CD4-positive, CD25-positive, alpha-beta regulatory T cell (primary cell): ENCODE measurements at places on chromosomes 7 and 10. TPM values are rescaled to one million over a fixed set of nuclear protein-coding genes. Genes with fewer than 3 reads are reported as not detected.

- no peak for DNase-seq
These were observed 42.1 kb upstream of the DNAAF5 start for GRCh38 chr7:684416-684815.

The FAM25G gene
- total RNA-seq: not detected

The CYP26C1 gene
- total RNA-seq: not detected

GRCh38 chr7:41205600-41205999 lies 497.3 kb downstream of the INHBA start:
- no peak for DNase-seq

- no peak for DNase-seq
These were observed 129.2 kb upstream of the NRBF2 start for GRCh38 chr10:63003816-63004453.

DNA sequence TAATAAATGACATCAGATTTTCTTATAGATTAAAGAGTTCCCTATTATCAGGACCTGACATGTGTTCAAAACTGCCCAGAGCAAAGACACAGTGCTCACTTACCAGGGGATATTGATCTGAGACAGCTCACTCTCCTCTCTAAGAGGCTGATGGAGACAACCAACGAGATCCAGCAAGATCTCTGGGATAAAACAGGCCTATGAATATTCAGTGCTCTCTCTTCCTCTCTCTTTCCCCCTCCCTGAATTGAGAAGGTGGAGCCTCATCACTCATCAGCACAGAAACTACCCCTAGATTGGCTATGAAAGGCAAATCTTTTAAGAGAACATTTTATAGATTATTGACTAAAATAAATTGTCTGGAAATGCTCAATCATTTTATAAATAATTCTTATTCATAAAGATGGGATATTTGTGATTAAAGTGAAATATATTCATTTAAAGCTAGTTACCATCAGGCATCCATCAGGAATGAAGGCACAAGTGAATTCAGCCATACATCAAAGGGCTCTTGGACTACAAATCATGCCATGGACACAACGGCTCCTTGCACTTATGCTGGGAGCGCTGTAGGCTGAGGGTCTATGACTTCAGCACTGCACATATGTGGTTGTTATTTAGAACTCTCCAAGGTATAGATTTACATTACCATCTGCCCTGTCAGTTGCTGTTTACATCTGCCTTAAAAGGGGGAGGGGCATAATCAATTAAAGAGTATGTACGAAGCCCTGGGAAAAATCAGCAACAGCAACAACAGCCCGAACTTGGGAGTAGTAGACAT lies 3.4 kb upstream of the PPP1R17 start:
- no peak for DNase-seq

DNA sequence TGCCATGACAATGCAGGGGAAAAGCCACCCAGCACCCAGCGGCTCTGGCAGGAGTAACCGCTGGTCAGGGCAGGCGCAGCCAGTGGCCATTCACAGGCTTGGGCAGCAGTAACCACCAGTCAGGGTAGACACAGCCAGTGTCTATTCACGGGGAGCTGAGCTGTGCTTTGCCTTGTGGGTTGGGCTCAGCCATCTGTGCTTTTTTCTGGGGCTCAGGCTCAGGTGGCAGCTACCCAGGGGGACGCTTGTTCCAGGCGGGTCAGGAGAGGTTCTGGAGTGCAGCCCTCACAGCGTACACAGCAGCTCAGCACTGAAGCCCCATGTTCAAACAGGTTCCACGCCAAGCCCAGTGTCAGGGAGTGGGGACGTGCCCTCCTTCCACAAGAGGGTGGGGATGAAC lies 28.5 kb downstream of the FOXL3 start:
- DNase-seq: no peak

- DNase-seq: no peak
These were observed 571.1 kb downstream of the IPMK start for GRCh38 chr10:57696641-57697040.

DNA sequence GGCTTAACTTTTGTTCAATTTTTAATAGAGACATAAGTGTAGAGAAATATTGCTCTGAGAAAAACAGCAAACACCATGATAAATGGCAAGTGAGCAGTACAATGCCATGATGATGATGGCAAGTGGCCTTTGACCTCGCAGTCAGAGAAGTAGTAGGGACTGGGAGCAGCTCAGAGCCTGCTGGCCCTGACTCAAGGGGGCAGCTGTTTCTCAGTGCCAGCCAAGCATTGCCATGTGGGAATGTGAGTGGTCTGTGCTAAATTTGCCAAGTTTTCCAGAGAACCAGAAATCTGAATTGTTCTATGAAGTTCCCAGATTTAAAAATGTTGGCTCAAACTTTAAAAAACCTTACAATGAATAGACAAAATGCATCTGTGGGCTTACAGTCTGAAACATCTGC lies 187.9 kb downstream of the BICC1 start:
- no peak for DNase-seq

DNA sequence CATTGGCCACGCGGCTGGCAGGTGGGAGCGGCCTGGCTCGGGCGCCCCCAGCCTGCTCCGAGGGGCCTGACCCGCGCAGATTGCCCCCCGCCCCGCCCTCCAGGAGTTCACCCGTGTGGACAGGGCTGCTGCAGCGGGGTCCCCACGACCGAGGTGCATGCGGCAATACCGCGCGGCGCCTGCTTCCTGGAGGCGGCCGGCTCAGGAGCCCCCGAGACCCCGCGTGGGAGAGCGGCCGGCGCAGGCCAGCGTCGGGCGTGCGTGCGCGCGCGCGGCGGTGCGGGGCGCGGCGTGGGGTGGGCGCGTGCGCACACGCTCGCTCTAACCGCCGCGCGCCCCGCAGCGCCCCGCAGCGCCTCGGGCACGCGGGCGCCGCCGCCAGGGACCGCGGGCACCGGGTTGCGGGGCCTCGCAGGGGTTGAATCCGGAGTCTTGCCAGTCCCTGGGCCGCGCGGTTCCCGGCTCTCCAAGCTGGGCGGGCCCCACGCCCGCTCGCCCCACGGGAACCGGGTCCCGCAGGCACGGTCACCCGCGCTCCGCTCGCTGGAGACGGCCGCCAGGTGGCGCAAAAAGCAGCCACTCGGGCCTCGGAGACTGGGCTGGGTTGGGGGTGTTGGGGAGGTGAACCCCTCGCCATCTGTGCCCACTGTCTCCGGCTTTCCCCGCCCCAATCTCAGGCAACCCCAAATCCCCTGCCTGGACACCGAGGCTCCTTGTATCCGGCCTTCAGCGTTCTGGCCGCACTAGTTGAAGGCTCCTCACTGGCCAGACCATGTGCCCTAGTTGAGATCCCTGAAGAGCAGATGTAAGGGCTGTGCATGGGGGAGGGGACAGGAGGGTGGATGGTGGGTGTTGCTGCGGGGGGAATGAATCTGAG lies 1.3 kb upstream of the ACHE start:
- peak; percentile 45 for DNase-seq

The NPC1L1 gene
- 0.10 TPM for total RNA-seq

- DNase-seq: peak; percentile 5
These were observed 302.9 kb upstream of the PODXL start for GRCh38 chr7:131859147-131859821.

DNA sequence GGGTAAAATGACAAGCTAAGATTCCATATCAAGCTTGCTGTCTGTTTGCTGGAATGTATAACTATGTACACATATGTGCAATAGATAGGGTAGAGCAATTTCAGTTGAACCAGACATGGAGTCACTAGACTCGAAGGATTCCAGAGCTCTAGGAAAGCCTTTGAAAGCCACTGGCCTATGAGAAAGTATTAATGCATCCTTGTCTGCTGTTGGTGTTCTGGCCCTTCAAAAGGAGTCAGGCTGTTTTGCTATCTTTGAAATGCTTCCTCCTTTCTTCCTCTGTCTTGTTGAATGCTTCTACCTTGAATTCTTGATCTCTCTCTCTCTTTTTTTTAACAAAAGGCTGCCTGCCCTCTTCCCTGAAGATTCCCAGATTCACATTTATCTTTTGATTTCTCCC lies 20.8 kb upstream of the HGF start:
- DNase-seq: no peak

- DNase-seq: no peak
These were observed 22.0 kb upstream of the SLF2 start for GRCh38 chr10:100890673-100891317.

- DNase-seq: no peak
These were observed 1.3 kb upstream of the FOXL3 start for GRCh38 chr7:288671-289101.

- no peak for DNase-seq
These were observed 23.6 kb upstream of the ANKRD2 start for GRCh38 chr10:97548828-97549455.

- DNase-seq: no peak
These were observed 148.7 kb downstream of the FGFR2 start for GRCh38 chr10:121449482-121449924.

- no peak for DNase-seq
These were observed 31.7 kb downstream of the ZNF775 start for GRCh38 chr7:150410680-150411346.

The ECHDC3 gene
- 0.47 TPM for total RNA-seq

GRCh38 chr10:44818701-44819127 lies 92.4 kb upstream of the TMEM72 start:
- no peak for DNase-seq

DNA sequence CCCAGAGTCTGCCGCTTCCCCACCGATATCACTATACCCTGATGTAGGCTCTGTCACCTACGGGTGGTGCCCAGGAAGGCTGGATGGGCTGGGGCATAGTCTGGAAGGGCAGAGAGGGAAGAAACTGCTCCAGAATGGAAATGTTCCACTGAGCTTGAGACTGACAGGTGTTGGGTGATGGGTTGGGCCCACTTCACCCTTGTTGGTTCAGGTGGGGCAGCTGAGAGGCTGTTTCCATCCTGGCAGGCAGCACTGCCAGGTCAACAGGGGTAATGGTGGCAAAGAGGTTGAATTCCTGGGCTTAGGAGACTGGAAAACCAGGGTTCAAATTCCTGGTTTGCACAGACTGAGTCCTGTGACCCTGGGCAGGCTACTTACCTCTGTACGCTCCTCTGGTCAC lies 28.5 kb upstream of the FRAT2 start:
- no peak for DNase-seq

- DNase-seq: peak; percentile 29
These were observed 137.9 kb upstream of the MKI67 start for GRCh38 chr10:128263891-128264688.

The FFAR4 gene
- total RNA-seq: not detected

DNA sequence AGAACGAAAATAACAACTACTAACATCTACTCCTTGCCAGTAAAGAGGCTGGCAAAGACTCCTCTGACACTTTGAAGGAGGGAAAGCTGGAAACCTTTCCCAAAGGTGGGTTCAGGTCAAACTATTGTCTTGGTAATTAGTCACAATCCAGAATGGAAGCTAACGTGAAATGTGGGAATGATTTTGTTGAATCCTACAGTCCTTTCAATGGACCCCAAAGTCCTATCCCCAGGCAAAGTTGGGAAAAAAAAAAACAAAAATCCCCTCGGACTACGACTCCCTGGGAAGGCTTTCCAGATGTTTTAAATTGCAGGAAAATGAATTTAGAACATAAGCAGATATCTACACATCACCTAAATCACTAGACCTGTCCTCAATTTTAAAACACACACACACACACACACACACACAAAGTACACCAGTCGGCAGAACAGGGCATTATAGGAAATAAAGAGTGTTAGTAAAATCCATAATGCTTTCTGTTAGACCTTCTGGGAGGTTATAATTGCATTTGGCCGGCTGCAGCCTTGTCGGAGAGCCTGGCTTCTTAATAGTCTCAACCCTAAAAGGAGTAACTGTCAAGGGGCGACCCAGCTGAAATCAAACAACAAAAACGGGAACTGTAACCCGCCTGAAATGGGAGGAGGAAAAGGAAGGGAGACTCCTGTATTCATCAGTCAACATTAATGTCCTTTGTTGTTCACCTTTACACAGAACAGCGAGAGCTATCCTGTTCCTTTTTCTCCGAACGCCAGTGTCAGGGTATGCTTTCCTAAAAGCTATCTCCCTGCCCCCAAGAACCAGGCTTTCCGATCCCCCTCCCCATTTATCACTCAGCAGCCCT lies 1.5 kb downstream of the DOCK4 start:
- peak; percentile 20 for DNase-seq

- no peak for DNase-seq
These were observed 33.6 kb downstream of the CTNNA3 start for GRCh38 chr10:67662415-67662814.

The TAS2R3 gene
- total RNA-seq: 0.59 TPM

DNA sequence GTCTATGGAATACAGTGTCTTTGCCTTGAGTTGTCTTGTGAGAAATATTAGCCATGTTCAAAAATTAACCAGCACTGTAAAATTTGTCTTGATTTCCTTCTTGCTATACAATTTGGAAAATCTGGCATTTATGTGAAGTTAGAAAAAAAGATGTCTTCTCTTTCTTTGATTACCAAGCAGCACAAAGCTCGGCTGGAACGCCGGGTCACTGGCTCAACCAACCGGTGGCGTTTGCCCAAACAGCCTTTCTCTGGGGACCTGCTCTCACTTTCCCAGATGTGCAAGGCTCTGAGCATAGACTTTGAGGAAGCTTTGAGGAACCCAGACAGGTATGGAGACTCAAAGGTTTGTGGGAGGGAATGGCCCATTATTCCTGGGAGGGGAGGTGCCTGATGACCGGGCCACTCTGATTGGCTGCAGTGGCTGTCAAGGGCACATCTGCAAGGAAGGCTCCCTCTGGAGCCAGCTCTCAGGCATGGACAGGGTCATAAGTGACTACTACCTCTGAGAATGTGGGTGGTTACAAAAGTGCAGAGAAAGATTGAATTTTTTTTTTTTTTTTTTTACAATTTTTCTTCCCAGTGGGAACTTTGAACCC lies 5.6 kb downstream of the BTBD16 start:
- DNase-seq: no peak

- DNase-seq: peak; percentile 53
These were observed 24.3 kb upstream of the ZRANB1 start for GRCh38 chr10:124917428-124918190.

DNA sequence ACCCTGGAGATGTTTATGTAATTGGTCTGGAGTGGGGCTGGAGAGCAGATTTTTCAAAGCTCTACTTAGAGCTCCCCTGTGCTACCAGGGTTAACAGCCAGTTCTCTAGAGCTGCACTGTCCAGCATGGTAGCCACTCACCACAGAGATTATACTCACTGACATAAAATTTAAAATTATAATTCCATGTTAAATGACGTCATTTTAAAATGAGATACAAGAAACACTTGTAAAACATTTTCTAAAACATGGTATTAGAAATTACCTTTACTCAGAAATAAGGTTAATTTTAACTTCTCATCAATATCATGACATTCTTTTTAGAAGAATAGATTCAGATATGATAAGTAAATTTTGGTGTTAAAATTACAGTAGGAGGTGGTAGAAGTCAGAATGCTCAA lies 306.2 kb upstream of the LRRN3 start:
- no peak for DNase-seq

The TMEM229A gene
- total RNA-seq: not detected

GRCh38 chr7:30630986-30631385 lies 36.3 kb downstream of the GARS1 start:
- no peak for DNase-seq

- no peak for DNase-seq
These were observed 60.8 kb upstream of the KCNMA1 start for GRCh38 chr10:77698267-77698931.

The INMT gene
- total RNA-seq: not detected
